ENCODE measurements at places on chromosomes 2 and 18.
A peak's percentile ranks its signal among the peaks of the same experiment; 100 is the strongest.

GRCh38 chr2:233410196-233410760 is 56.0 kb downstream of the DGKD start:
- no peak for DNase-seq

- no peak for DNase-seq
Observed at GRCh38 chr2:18178736-18179349, 300.4 kb downstream of the KCNS3 start.

DNA sequence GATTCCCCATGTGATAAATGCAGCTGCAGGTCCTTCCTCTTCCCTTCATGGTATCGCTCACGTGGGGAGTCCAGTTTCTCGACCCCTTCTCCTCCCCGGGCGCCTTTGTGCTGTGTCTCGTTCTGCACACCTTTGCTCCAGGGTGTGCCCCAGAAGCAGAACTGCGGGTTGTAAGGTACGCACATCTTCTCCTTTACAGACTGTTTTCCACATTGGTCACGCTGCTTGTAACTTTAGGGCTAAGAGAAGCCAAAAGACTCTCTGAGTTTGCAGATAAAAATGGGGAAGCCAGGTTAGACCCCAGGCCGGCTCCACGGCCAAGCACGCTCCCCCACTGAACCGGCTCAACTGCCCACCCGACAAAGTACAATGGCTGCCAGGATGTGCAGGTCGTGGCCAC is 45.9 kb upstream of the TFCP2L1 start:
- DNase-seq = no peak

- DNase-seq = no peak
Observed at GRCh38 chr2:183723278-183723677, 599.0 kb downstream of the NUP35 start.

- no peak for DNase-seq
Observed at GRCh38 chr2:121536347-121536746, 5.7 kb downstream of the RNU4ATAC start.

DNA sequence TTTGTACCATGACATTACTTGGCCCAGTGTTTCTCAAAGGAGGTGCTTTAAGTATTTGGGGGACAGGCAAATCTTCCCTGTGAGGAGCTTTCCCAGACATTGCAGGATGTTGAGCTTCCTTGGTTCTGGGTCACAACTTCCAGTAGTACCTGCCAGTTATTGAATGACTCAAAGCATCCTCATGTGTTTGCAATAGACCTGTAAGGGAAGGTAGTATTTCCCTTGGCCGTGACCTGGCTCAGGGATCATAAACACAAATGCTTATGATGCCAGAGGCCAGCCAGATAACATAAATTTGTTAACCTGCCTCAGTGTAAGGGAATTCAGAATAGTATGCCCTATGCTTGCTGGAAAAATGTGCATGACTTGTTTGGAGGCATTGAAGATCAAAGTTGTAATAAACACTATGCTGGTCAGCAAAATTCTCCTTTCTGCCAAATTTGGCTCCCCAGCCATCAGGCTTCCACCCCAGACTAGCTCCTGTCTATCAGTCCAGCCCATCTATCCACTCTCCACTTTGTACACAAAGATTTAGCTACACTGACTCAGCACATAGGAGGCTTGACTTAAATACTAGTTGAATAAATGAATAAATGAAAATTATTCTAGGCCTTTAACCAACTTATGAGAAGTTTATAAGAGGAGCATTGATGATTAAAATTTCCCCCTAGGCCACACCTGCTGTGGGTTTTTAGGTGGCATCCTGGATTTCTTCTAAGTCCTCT is 102.0 kb upstream of the EFEMP1 start:
- no peak for DNase-seq

DNA sequence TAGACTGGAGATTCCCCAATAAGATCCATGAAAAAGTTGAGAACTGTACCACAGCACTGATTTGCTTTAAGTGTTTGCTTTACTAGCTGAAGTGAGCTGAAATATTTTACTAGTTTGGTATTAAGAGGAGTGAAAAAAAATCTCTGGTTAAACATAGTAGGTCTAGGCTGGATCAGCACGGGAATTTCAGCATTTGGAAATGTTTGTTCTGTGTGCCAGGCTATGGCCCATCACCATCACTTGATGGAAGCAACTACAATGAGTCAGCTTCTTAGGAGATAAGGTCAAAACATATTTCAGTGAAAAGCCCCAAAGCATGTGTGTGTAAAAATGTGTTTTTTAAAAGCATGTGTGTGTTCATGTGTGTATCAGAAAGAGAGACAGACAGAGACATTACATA is 131.4 kb upstream of the DNMT3A start:
- no peak for DNase-seq

DNA sequence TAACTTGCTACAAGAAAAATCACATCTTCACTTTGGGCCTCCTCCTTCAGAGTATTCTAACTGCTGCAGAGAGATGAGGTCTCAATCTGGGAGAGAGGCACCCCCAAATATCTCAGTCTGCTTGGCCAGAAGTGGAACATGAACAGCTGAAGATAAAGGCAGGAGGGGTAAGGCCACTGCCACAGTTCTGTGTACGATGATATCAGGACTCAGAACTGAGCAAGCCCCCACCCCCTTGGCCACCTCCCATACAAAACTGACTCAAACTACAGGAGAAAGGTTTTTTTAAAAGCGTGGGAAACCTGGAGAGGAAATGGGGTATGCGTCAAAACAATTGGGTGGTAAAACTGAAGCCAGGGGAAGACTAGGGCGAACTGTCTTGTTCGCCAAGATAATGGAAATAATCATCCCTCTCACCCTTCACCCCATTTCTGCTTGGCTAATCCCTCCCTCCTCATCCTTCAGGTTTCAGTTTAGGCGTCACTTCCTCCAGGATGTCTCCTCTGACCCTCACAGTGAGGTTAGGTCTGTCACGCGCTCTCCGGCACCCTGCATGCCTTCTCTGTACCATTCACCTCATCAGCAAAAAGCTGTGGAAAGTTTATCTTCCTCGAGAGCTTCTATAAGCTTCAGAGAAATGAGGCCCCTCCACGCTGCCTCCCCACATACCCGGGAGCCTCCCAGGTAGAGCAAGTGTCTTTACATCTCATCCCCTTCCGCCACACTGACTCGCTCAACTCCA is 64.4 kb downstream of the SFXN5 start:
- no peak for DNase-seq

- DNase-seq = no peak
Observed at GRCh38 chr2:28927878-28928277, 33.4 kb downstream of the WDR43 start.

DNA sequence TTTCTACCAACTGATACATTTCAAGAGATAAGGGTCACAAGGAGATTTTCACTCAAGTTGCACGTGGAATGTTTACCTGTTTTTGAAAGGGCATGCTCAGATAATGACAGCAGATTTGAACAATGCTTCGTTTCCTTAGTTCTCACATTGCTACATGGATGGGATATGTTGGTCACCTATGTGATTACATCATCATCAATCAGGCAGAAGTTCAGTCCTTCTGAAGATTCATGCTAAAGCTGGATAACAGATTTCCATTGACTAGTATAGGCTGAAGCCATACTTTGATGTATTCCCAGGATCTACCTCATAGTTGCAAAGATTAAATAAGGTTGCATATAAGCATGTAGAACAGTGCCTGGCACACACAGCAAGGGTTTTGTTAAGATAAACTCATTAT is 19.7 kb downstream of the TCF7L1 start:
- DNase-seq = no peak

DNA sequence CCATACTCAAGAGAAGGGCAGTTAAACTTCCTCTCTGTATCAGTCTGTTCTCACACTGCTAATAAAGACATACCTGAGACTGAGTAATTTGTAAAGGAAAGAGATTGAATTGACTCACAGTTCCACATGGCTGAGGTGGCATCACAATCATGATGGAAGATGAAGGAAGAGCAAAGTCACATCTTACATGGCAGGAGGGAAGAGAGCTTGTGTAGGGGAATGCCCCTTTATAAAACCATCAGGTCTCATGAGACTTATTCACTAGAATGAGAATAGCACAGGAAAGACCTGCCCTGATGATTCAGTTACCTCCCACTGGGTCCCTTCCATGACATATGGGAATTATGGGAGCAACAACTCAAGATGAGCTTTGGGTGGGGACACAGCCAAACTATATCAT is 1.4 kb upstream of the IL36B start:
- DNase-seq = no peak

GRCh38 chr2:30472326-30472725 is 25.3 kb downstream of the LCLAT1 start:
- DNase-seq = no peak

DNA sequence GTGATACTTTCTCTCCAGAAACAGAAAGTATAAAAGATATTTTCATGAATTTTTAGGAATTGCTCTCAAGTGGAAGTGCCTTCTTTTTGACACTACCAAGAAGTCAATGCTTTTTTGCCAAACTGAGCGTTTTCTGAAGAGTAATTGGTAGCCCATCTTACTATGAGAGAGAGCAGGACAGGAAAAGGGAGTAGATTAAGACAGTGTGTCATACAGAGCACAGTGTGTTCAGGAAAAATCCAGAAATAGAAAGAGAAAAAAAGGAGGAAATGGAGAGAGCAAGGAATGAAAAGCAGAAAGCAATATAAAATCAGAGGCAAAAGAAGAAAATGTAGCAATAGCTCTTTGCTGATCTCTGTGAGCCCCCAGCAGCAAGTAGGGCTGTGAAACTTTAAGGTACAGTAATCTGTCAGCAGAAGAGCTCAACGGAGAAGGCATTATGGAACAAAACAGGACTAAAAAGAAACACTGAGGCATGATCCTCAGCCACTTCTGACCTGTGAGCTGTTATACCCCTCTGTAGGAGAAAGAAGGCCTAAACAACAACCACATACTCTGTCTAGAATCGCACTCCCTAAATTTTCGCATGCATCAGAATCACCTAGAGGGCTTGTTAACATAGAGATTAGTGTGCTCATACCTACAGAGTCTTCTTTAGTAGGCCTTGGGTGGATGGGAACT is 15.0 kb upstream of the PGAP1 start:
- no peak for DNase-seq

DNA sequence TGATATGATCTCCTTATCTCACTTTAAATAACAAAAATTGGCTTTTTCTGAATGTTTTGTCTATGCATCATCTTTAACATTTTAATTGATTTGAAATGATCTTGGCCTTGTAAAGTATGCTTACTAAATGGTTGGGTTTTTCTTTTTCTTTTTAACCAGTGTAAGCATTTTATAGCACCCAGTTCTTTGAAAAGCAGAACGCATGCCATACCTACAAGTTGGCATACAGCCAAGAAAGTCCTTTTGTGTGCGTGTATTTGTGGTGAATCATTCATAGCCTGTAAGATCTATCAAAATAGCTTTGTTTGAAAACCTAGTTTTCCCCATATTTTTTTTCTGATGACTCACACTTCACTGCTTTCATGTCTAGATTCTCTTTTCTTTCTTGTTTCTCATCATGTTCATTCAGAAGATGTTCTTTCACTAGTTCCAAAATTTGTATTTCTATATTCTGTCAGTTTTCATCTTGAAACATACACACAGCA is 4.1 kb upstream of the VRK2 start:
- DNase-seq = peak; percentile 88

DNA sequence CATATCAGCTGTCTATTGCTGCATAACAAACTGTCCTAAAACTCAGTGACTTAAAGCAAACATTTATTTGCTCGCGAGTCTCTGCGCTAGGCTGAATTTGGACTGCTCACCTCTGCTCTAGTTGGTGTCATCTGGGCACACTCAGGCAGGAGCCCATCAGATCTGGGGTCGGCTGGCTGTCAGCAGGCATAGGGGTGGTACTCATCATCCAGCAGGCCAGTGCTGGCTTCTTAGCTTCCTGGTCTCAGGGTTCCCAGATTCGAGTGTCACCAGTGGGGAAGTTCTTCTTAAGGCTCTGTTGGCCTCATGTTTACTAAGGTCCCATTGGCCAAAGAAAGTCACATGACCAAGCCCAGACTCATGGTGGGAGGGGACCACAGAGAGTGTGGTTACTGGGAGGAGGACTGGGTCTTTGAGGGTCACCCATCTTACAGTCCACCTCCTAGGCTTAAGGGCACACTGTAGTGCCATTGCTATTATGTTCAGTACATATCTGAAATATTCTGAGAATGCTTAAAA is 71.6 kb upstream of the ATG16L1 start:
- DNase-seq = no peak

DNA sequence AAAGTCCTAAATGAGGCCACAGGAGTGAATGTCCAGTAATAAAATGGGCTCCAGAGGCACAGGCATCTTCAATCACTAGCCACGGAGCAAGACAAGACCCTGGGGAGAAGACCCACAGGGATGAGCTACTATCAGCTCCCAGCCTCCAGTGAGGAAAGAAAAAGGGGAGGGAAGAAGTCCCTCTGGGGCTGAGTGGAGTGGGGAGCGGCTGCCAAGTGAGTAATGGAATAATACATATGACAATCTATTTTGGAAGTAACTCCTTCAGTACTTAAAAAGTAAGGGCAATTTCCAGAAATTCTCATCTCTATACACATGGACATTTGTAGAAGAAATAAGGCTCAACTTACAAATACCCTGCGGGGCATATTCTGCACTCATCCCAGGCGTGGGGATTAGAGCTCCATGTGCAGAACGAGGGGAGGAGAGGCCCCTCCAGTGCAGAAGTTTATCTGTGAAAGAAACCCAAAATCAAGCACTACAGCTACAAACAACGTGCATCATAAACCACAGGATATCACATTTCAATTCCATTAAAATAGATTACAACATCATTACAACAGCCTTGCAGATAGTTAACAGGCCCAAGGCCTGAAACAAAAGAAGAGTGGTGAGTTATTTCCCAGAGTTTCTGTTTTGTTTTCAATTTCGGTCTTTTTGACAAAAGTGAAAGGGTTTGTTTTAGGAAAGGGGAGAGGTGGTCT is 84.9 kb downstream of the BCL11A start:
- no peak for DNase-seq

- no peak for DNase-seq
Observed at GRCh38 chr2:166106431-166107015, 21.3 kb downstream of the SCN1A start.

DNA sequence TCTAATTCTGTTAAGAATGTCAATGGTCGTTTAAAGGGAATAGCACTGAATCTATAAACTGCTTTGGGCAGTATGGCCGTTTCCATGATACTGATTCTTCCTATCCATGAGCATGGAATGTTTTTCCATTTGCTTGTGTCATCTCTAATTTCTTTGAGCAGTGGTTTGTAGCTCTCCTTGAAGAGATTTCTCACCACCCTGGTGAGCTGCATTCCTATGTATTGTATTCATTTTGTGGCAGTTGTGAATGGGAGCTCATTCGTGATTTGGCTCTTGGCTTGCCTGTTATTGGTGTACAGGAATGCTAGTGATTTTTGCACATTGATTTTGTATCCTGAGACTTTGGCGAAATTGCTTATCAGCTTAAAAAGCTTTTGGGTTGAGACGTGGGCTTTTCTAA is 38.3 kb upstream of the WDR75 start:
- no peak for DNase-seq

GRCh38 chr2:180733330-180733729 is 247.1 kb upstream of the UBE2E3 start:
- DNase-seq = no peak

Data from SHP77 treated with DMSO at 0.1 percent for 48 hours (cell line).